ENCODE measurements at places on chromosomes 12 and 14.

GRCh38 chr14:64790478-64790877 is 86.3 kb downstream of the PLEKHG3 start:
- DNase-seq, result no peak

GRCh38 chr14:85024931-85025330 is 505.0 kb upstream of the FLRT2 start:
- no peak for DNase-seq

GRCh38 chr12:3218228-3219171 is 141.3 kb downstream of the TSPAN9 start:
- no peak for DNase-seq

DNA sequence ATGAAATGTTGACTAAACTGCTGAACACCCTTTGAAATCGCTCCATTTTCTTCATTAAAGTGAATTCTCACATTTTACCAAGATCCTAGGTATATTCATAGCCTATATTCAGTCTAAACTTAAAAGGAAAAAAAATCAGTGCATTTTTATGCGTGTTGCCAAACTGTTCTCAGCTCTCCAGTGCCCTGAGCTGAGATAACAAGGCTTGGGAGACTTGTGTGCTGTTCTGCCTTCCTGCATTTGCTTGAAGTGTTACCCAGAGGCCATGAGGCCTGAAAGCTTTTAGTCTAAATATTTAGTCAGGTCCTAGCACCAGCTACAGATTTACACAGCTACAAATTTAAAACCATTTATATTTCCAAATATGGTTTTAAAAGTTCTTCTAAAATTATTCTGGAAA is 8.6 kb upstream of the PALS1 start:
- DNase-seq, result no peak

DNA sequence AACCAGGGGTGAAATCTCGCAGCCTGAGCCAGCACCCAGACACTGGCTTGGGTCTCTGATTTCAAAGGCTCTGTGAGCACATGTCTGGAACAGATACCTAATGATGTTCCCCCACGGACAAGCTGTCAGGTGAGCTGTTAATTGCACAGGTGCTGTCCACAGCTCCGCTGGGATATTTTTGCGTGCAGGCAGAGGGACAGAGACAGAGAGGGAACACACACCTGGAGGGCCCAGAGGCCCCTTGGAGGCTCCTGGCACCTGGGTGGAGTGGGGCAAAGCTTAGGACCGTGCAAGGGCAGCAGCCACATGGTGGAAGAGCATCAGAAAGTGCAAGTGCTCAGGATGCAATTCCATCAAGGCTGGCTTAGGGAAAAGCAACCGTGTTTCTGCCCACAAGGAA is 57.3 kb downstream of the ARL6IP4 start:
- DNase-seq, result no peak

GRCh38 chr12:69900720-69901131 is 75.7 kb downstream of the MYRFL start:
- peak; percentile 76 for DNase-seq

DNA sequence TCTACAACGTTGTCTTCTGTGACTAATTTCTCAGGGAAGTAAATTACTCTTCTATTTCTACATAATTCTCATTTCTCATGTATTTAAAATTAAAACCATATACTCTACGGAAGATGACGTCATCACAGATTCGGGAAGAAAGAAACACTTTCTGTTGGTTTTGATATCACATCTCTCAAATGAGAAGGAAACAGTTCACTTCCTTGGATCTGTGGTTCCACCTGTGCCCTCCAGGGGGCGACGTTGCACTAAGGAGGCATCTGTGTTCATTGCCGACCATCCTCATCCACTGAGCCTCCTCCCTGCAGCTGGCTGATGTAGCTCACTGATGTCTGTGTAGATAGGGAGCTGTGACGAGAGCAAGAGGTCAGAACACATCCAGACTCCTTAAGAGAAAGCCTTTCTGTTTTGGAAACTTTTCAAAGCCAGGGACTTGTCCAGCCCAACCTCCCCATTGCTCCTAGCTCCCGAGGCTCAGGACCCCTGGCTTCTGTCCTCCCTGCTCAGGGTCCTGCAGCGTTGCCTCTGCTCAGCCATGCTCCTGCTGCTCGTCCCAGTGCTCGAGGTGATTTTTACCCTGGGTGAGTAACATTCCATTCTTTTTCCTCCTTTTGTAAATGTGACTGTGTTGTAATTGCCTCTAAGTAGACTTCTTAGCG is 172.7 kb upstream of the OR4E1 start:
- DNase-seq, result peak; percentile 81

- peak; percentile 5 for DNase-seq
Observed at GRCh38 chr12:112908548-112908947, 1.8 kb downstream of the OAS1 start.

DNA sequence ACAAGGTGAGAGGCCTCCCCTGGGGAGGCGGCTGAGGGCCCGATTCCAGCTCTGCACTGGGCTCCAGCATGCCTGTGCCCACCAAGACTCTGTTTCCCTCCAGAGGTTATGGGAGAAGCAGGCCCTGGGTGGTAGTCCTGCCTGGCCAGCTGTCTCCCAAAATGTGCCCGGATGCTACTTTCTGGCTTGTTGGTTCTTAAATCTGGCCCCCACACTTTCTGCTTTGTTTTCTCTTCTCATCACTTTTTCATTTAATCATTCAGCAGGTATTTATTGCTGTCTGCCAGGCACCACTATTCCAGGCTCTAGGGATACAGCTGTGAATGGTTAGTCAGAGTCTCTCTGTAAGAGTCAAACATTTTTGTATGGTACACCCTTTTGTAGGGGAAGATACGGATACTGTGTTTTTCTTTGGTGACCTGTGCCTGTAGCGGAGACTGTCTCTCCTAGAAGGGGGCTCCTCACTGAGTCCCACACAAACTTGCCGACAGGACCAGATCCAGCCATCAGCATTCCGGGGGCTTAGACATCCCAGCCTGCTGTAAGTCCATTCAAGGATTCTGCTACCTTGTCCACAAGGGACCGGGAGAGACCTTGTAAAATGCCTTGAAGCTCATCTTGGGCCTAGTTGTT is 3.8 kb downstream of the DHRS2 start:
- DNase-seq, result no peak

DNA sequence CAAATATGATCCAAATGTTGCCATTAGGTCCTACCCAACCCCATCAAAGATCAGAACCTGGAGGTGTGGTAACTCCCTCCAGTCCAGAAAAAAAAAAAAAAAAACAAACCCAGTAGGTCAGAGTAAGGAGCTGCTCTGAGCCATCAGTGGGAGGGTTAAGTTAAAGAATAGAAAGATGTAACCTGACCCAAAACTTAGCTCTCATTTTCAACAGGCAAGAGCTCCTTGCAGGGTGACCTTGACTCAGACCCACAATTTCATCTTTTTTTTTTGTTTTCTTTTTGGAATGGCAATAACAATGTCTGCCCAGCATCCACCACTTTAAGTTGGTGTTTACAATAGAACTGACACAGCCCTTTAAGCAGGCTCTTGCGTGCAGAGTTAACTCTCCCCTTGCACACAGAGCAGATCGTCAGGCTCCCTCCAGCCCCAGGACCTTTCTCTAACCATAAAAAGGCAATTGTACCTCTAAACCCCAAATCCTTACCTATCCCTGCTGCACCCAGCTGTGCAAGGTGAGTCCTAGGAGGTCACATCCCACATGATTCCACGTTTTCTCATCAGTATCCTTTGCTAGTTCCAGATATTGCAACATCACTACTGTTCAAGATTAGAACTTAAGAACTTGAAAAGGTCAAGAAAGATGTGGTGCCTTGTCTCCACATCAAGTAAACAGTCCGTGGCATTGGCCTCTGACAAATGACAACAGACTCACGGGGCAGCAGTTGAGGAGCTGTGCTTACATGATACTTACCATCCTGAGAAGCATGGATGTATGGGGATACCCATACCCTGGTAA is 178.6 kb upstream of the EEA1 start:
- no peak for DNase-seq

- DNase-seq, result no peak
Observed at GRCh38 chr12:68514807-68515411, 95.8 kb upstream of the RAP1B start.

DNA sequence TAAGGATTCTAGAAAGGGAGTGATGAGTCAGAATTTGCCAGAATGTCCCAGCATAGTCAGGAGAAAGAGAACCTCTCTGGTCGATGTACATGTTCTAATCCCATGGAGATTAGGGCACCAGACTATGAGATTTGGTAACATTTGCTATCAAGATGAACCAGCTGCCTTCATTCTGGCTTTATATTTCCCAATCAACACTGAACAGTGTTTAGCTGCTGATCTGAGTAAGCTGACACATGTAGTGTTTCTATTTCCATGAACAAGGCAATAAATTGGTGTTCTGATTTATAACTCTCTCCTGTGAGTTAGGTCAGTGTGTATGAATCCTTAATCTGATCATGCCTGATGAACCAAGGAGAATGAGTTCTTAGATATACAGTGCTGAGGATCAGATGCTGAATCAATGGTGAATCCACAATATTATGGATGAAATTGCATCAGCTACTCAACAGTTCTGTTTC is 158.0 kb upstream of the AMIGO2 start:
- DNase-seq, result no peak

GRCh38 chr14:72387726-72388125 is 455.5 kb downstream of the RGS6 start:
- DNase-seq, result no peak

DNA sequence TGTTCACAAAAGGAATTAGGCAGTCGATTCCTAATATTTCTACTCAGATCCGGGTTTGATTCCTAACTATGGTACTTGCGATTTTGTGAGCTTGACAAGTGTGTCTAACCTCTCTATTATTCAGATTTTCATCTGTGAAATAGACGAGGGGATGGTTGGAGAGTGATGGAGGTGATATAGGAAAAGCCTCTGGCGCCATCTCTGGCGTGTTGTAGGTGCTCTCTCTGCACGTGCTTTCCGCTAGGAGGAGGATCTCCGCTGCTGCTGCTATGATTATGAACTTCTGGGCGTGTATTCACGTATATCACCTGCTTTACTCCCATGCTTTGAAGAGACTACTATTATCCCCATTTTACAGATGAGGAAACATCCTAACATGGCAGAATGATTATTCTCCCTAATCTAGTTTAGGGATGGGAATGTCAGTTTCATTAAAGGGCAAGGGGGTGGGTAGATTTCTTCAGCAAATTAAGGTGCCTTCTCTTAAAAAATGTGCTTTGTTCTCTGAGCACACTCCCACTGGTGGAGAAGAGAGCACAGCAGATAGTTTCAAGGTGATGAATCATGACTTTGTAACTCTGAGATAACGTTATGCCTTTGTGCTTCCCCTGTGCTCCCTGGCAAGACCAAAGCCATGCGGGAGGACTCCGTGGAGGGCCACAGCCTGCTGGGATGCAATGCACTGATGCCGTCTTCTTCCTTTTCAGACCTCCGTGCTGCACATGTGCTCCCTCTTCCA is 97.1 kb downstream of the PRIMA1 start:
- no peak for DNase-seq

- no peak for DNase-seq
Observed at GRCh38 chr14:87034680-87035079, 958.3 kb downstream of the GALC start.

DNA sequence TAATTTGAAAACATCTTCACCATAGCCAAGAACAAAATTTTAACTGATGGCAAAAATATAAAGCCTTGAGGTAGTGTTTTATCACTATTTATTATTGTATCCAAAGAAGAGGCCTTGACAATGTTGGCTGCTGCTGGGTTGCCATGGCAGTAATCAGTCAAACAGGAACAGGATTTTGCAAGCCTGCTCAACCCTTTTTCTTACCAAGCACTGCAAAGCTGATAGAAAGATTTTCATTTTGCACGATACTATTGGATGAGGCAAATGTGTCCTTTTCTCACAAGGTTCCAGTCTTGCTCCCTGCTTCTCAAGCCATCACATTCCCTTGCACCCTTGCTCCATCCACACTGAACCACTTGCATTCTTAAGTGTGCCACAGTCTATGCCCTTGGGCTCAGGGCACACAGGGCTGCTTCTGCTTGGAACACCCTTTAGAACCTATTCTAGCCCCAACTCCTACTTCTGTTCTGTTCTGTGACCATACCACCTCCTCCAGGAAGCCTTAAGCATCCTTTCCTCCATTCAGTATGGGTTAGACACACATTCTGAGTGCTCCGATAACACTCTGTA is 76.5 kb upstream of the AMIGO2 start:
- DNase-seq, result peak; percentile 12

DNA sequence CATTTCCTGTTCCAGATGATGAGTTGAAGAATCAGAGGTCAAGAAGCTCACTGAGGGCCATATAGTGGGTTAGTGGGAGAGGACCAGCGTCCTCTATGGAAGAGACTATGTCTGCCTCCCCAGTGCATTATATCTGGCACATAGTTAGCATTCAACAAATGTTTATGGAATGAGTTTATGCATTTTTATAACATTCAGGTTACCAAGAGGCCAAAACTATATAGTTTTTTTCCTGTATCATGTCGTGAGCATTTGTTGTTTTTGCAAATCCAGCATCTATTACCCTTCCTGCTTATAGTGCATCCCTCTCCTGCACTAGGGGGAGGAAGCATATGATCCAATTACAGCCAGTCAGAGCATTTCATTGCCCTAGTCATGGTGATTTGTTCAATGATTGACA is 60.6 kb downstream of the SUDS3 start:
- DNase-seq, result no peak

DNA sequence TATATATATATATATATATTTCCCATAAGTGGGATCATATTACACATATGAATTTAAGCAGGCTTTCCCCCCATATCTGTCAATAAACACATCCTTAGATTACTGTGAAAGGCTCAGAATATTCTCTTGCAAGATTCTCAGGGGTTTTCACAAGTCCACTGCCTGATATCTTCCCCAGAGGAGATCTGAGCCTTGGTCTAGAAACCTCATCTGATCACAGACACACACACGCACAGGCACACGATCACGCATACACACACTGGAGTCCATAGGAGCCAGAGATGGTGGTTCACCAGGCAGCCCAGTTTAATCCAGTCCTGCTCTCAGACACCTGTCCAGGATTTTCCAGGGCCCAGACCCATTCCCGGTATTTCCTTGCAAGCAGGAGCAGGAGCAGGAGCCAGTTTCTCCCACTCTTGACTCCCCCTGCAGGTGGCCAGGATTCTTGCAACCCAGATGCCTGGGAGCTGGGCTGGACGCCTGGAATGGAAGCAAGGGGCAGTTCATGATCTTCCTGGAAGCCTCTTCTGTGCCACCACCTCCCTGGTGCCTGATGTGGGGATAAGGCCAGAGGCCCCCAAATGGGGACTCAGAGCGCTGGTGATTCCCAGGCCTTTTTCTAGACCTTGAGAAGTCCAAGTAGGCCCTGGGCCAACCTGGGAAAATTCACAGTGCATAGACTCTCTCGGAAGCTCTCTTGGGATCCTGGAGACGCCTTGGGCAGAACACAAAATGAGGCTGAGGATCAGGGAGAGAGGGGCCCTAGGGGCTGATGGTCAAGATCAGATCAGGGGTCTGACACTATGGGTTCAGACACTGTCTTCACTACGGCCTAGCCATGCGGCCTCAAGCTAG is 16.5 kb upstream of the KRT78 start:
- DNase-seq, result peak; percentile 27

DNA sequence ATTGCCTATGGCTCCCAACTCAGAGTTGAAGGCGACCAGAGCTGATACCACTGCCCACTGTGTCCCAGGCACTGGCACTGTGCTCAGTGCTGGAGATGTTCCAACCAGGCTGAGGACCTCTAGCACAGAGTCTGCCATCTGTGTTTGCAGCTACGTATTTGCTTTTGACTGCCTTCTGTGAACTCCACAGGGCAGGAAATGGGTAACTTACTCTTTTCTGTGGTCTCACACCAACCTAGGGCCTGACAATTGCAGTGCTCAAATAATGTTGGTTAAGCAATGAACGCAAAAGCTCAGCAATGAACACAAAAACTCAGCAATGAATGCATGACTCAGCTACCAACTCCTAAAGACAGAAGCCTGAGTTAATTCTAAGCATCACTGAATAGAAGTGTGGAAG is 202.8 kb downstream of the NUAK1 start:
- no peak for DNase-seq

- no peak for DNase-seq
Observed at GRCh38 chr12:90013409-90013808, 304.8 kb upstream of the ATP2B1 start.
